ENCODE measurements at places on chromosomes 7 and 10.

DNA sequence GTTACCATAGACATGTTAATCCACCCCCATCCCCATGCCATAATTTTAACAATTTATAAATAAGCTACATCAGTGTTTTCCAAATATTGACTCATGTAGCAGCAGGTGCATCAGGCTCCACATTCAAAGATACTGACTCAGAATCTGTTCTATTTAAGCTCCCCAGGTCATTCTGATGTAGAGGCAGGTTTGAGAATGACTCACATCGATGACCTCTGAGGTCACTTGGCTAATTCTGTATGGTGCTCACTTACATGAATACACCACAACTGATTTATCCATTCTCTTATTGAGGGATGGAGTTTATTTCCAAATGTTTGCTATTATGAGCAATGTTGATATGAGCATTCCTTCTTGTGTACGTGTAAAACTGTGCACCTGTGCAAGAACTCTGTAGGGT is 1159.0 kb downstream of the TYW1 start:
- H3K27ac ChIP-seq = no peak overlapping the region
- H3K36me3 ChIP-seq = no peaks in the 10 kb centered on the region
- DNase-seq = no peak
- no peaks in the 10 kb centered on the region for H3K4me1 ChIP-seq
- peaks cover 13% of the 10 kb centered on the region for H3K27me3 ChIP-seq

GRCh38 chr10:71761541-71762113 is 11.7 kb downstream of the VSIR start:
- H3K27me3 ChIP-seq = no peaks in the 10 kb centered on the region
- H3K4me3 ChIP-seq = no peak overlapping the region
- H3K36me3 ChIP-seq = peaks cover 16% of the 10 kb centered on the region
- H3K27ac ChIP-seq = no peak overlapping the region
- peaks cover 77% of the 10 kb centered on the region for H3K4me1 ChIP-seq

- no peak for DNase-seq
- H3K27ac ChIP-seq = no peak overlapping the region
- H3K36me3 ChIP-seq = no peaks in the 10 kb centered on the region
Measured at GRCh38 chr7:146659732-146660131, 543.1 kb downstream of the CNTNAP2 start.

GRCh38 chr7:148457310-148457921 is 133.2 kb upstream of the C7orf33 start:
- no peaks in the 10 kb centered on the region for H3K4me1 ChIP-seq
- peaks cover 14% of the 10 kb centered on the region for H3K27me3 ChIP-seq
- H3K36me3 ChIP-seq = no peaks in the 10 kb centered on the region
- H3K4me3 ChIP-seq = no peak overlapping the region
- H3K27ac ChIP-seq = no peak overlapping the region
- no peak for DNase-seq

DNA sequence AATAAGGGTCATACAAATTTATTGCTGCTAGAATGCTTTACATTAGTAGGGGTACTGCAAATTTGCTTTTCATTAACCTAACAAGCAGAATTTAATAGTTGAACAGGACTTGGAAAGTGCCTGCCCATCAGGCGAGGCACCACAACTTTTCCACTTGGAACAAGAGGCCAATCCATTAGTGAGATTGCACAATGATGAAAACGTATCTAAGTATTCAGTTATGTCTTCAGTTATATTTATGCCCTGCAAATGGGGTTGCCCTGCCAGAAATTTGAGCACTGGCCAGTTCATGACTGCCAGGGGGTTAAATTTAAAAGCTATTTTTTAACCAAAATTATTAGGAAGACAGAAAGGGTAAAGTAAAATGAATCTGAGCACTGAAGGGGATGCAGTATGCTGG is 111.1 kb upstream of the PALS2 start:
- H3K4me3 ChIP-seq = no peak overlapping the region
- DNase-seq = no peak
- H3K27me3 ChIP-seq = no peaks in the 10 kb centered on the region
- no peaks in the 10 kb centered on the region for H3K36me3 ChIP-seq
- H3K27ac ChIP-seq = no peak overlapping the region

DNA sequence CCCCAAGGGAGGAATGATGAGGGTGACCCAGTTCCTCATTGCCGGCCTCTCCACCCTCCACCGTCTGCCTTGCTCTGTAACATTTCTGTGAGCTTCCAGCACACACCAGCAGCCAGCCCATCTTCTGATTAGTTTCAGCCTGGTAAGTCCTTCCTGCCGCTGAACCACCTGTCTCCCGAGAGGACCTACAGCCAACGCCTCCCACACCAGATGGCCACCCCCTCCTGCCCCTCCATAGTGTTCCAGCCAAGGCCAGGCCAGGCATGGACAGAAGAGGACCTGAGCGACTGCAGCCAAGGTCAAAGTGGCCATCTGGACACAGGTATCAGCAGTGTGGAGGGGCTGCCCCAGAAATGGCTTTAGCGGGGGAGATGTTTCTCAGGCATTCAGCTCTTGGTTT is 170.7 kb upstream of the CTBP2 start:
- H3K27ac ChIP-seq = no peak overlapping the region
- DNase-seq = no peak
- no peaks in the 10 kb centered on the region for H3K36me3 ChIP-seq
- H3K4me3 ChIP-seq = no peak overlapping the region
- H3K4me1 ChIP-seq = no peaks in the 10 kb centered on the region
